ENCODE measurements at places on chromosomes 4 and X.

DNA sequence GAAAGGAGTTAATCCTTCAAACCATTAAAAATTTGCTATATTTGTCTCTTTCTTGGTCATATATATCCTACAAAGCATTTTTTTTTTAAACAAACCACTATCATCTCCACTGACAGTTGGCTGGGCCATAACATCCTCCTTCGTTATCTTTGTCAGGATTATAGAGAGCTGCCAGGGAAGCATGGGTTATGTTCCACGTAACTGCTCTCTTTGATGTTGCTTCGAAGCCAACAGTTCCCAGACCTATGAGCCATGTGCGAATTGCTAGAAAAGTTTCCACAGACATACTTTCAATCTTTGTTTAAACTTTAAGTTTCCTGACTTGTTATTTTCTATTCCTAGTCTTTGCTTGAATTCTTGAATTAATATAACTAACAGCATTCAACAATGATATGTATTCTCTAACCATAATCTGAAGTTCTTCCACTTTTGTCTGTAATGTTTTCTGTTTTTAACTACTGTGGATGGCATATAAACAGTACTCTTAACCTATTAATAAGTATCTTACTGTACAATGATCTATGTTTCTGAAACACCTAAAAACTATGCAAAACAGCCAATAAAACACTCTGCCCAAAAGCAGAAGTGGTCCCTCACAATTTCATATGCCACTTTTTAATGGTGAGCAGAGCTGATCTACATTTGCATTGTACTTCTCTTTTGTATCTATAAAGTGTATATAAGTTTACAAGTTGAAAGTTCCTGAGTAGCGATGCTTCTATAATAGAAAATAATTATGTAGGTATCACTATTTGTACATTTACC is 37.9 kb downstream of the EREG start:
- DNase-seq: no peak

DNA sequence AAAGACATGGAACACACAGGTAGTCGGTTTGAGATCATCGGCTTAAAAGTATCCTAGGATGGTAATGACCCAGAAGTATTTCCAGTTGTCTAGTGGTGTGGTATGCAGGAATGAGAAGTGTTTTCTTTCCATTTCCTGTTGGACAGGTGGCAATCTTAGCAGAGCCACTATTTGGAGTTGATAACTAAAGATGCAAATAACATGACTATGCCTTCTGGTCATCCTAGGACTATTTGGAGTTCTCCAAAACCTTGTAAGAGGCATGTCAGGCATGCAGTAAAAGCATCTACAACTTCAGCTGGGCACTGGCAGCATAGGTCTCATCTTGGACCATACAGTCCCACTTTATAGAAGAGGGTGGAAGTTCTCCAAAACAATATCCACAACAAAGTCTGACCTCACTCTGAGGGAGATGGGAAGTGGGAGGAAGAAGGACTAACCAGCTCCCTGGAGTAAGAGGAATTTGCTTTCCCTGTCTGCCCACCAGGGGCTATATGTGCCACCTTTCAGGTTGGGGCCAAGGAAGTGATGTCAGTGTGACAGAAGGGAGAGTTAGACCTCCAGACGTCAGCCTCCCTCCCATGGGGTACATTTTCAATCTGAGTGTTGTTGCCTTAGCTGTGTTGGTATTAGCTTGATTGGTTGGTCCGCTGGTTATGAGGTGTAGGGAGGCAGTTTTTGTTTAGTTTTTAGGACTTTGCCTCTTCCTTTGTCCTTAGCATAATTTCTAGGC is 101.2 kb upstream of the MYOZ2 start:
- no peak for DNase-seq

GRCh38 chr4:54566608-54567007 is 91.1 kb upstream of the KIT start:
- DNase-seq: no peak

DNA sequence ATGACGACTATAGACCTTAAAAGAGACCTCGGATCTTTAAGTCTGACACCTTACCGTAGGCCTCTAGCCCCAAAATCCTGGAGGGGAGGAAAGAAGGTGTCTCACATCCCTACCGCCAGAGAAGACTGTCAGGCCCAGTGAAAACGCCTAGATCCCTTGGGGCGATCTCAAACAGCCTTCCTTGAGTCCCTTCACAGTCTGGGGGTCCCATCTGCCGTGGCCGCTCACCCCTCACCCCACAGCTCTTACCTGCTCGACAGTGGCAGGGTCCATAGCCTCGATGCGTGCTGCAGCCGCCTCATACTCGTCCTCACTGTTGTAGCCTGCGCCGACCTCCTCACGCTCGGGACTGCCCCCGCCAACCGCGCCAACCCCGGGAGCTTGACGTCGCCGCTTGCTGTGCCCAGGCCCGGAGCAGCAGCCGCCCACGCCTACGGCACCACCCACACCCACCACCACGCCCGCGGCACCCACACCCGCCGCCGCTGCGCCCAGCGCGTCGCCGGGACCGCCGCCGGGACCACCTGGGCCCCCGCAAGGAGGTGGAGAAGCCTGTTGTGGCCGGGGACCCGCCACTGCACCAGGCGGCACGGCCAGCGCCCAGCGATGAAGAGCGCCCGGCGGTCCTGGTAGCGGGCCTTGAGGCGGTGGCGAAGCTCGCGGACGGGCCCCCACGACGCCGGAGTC is 536 bp downstream of the OTUD5 start:
- no peak for DNase-seq

DNA sequence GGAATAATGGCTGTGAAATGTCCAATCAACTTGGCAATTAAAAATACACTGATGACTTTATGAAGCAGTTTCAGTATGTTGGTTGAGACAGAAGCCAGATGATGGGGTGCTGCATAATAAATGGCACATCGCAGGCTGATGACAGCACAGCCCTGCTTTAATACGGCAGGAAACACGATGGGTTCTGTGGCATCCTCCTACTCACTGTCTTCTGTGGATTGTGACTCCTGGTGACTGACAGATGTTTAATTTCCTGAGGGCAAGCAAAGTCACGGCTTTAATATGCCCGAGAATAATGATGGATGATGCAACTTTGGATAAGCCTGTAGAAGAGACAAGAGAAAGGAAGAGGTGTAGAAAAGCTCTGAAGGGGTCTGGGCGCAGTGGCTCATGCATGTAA is 295.4 kb downstream of the TRIML1 start:
- DNase-seq: no peak

- no peak for DNase-seq
Observed at GRCh38 chr4:119733431-119733830, 104.8 kb upstream of the PDE5A start.

DNA sequence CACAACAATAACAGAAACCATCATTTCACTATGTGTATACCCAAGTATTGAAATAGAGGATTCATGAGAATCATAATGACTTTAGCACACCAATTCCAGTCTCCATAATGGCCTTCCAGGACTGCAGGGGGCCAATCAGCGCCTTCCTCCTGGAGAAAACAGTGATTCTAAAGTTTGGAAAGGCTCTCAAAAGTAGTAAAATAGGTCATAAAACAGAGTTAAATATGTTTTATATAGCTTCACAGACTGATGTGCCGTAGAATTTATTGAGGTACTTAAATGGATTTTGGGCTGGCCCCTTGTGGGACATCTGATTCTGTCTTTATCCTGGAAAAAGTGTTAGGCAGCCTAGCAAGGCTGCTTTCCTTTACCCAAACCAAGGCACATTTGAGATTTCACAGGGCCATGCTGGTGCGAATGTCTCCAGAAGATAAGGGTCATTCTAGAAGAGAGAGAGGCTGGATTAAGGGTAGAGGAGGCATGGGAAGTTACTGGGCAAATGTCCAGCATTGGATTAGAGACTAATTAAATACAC is 543.9 kb downstream of the GALNTL6 start:
- DNase-seq: no peak

DNA sequence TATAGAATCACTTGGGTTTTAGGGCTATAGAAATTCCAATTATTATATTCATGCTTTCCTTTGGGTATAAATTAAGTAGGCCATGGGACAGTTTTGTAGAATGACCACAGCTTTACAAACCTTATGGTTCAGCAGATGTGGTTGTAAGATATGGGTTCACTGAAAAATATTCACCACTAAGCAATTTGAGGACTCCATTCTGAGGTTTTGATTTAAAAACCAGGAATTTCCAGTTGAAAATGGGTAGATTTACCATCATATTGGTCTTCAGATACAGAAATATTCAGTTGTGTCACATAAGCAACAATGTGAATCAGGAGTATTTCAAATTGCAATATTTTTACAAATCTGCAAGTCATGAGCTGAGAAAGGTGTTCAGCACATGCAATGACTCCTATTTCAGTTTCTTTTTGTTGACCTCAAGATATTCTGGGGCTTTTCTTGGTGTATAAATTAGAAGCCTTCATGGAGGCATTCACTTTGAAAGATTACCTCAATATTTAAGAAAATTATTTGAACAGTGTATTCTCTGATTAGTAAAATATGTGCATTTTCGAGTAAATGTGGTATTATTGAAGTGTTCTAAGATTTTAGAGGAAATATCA is 218.4 kb upstream of the HCCS start:
- DNase-seq: no peak

- DNase-seq: no peak
Observed at GRCh38 chr4:74374561-74375327, 9.8 kb downstream of the EREG start.

DNA sequence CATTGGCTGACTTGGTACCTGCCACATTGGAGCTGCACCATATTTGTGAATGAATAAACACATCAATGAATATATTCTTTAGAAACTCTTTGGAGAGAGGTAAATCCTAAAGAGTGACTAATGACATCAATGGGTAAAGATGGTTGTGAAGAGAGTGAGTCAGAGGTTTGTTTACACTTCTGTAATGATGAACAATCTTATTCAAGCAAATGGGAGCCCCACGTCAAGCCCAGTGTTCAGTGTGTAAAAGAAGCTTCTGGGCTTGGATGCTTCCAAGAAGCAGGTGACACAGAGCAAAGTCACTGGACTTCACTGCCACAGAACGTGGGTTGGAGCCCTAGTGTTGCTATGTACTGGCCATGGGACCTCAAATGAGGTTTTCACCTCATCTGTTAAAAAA is 319.0 kb downstream of the STK32B start:
- DNase-seq: no peak

- DNase-seq: no peak
Observed at GRCh38 chr4:2927016-2927695, 36.0 kb downstream of the NOP14 start.

DNA sequence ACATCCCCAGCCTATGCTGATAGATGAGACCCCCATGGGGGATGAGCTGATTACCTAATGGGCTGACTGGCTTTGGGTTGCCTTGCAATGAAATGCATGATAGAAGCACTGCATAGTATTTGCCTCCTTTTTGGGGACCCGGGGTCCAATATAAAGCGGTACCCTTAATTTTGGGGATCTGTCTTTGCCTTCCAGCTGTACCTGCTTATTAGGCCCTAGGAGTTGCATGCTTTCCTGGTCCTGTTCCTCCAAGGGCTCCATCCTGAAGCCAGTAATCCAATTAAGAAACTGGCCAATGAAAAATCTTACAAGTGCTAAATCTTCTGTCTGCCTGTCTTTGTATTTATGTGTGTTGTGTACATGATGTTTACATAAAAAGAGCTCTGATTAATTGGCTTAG is 791.6 kb downstream of the TRIML1 start:
- DNase-seq: no peak

GRCh38 chr4:5365071-5366008 is 314.1 kb downstream of the STK32B start:
- no peak for DNase-seq

DNA sequence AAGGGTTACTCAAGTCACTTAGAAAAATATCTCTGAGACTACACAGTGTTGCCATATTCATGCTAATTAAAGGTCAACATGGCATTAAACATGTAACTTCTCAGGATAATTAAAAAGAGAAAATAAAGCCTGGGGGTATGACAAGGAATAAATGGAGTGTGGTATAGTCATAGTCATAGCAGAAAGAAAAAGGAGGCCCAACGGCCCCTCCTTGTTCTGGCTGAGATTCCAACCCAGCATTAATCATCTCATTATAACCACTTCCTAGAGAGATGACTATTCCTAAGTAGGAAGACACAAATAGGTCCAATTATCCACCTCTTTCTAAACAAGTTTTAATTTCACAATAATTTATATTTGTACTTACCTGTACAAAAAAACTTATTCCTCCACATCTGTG is 778.4 kb upstream of the AADAT start:
- DNase-seq: no peak

GRCh38 chr4:56155432-56155831 is 206.7 kb downstream of the CEP135 start:
- no peak for DNase-seq

DNA sequence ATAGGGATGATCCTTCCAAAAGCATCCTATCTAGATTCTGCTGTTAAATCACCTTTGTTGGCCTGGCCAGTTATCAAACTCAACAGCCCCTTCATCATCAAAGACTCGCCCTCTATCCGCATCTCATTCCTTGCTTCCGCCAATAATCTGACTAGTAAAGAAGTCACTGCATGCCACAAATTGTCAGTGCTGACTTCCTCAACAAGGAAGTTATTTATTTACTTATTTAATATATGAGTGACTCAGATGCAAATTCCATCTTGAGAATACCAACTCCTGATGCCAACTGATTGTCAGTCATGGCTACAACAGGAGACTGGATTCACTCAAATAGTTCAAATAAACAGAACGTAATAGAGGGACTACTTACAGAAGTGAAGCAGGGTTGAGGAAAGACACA is 283.8 kb downstream of the TRIML1 start:
- DNase-seq: no peak

DNA sequence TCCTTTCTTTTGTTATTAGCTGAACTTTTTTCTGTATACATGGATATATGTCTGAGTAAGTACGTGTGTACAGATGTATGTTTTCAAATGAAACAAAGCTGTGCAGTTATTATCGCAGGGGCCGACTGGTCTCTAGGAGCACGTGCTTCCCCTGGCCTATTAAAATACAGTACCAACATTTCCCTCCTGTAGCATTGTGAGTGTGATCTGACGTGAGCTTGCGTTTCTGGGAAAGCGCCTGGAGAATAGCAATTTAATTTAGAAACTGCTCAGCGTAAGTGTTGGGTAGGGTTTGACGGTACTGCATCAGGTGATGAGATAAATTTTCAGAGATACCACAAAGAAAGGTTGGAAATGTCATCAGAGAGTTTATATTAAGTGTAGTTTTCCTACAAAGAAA is 173.3 kb downstream of the FBXO8 start:
- DNase-seq: no peak

GRCh38 chr4:8215001-8215427 is 15.9 kb downstream of the SH3TC1 start:
- DNase-seq: no peak

Measured in forelimb muscle (tissue), 1 donor.